ENCODE measurements at places on chromosomes 11 and 22.

- DNase-seq, result no peak
Observed at GRCh38 chr22:46447906-46448305, 89.5 kb downstream of the CELSR1 start.

DNA sequence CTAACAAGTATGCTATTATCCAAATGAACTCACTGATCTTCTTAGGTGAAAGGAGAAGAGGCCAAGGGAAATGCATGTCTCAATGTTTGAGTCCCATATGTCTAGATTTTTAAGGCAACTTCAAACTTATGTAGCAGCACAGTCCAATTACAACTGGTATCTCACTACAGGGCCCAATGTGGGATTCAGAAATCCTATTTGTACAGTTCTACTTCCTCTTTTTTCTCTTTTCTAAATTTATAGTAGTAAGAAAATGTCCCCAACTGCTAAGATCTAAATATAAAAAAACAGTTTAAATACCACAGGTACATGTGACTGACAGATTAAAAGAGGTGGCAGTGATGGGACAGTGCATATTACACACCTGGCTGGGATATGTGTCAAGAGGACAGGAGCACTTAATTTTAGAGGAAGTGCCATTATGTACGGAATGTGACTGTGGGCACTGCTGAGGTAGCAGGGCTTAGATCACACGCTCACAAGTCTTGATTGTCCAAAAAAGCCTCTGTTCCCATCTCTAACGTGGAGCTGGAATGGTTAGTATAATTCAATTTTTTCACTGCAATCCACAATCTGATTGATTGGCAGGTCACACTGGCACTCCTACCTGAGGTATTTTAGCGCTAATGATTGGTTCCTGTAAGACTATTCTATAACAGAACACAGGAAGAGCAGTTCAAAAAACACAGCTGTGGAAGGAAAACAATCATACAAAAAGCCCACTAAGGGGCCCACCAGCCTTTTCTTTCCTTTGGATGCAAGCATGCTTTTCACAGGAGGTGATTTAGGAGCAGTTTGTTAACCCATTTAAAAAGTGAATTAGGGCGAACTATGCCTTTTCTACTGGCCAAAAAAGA lies 34.6 kb downstream of the APOL5 start:
- no peak for DNase-seq

- DNase-seq, result no peak
Observed at GRCh38 chr11:63939397-63939891, 642 bp downstream of the NAA40 start.

DNA sequence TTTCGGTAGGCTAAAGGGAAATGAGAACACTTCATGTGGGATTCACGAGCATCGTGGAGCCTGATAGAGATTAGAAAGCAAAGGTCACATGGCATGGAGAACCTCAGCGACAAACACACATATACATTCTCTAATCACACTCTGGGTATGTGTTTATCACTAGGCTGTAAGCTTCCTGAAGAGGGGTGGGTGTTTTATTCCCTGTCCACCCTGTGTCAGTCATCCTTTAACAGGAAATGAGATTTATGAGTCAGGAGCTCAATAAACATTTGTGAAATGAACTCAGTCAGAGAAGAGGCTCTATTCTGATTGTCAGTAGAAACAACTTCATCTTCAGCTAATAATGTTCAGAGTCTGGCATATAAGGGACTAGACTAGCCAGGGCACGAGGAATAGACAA lies 71.7 kb upstream of the EIF3M start:
- no peak for DNase-seq

- no peak for DNase-seq
Observed at GRCh38 chr11:80168796-80169195, 728.0 kb upstream of the TENM4 start.

- DNase-seq, result no peak
Observed at GRCh38 chr22:37376643-37377042, 50.6 kb downstream of the ELFN2 start.

DNA sequence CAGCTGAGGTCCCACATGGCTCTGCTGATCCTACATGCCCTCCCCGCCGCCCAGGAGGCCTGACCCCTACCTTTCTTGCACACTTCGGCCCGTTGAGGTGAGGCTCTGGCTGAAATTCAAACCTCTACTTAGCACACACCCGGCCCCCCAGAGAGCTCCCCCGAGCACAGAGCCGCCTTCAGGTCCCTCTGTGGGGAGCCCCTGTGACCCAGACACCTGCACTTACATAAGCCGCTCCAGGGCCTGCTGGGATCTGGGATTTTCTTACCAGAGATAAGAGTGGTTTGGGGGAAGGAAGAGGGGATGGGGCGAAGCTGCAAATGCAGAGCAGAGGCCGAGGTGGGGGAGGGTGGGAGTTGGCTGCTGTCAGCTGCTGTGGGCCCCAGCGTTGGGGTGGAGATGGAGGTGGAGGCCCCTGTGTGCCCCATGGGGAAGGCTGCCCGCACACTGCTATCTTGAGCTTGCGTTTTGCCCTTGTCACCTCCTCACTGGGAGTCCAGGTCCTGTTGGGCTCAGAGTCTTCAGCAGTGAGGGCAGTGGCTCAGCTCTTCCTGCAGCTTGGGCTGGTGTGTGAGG lies 30.6 kb downstream of the CAPN1 start:
- no peak for DNase-seq

DNA sequence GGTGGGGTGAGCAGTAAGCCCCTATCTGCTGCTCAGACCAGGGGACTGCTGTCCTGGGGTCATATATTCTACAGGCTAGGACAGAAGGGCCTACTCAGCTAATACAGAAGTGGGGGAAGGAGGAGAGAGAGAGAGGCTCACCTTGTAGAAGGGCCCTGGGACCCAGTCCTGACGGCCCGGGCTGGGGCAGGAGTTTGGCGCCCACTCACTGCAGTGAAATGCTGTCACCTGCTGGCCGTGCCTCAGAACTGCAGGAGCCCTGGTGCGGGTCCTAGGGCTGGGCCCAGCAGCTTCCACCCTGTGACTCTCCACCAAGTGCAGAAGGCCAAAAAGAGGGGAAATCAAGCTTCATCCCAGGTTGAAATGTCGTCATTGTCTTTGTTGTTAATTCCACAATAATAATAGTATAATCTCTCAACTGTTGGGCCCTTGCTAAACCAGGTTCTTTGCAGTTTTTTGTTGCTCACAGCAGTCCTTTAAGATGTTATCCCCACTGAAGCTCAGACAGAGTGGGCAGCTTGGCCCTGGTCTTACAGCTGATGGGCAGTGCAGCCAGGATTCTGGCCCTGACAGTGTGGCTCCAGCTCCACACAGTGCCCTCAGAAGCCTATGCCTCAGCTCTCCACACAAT lies 29.6 kb downstream of the TRIM29 start:
- peak; percentile 12 for DNase-seq

- no peak for DNase-seq
Observed at GRCh38 chr11:81839976-81840375, 893.7 kb downstream of the FAM181B start.

DNA sequence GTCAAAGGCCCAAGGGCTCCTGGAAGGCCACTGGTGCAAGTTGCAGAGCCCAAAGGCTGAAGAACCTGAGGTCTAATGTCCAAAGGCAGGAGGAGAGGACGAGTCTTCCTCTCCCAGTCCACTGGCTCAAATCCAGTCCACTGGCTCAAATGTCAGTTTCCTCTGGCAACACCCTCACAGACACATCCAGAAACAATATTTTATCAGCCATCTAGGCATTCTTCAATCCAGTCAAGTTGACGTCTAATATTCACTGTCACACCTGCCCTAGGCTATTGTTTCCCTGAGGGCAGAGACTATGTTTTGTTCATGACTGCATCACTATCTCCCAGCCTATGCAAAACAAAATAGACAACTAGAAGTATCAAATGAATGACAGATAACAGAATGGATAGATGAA lies 148.1 kb downstream of the SPON1 start:
- DNase-seq, result no peak

DNA sequence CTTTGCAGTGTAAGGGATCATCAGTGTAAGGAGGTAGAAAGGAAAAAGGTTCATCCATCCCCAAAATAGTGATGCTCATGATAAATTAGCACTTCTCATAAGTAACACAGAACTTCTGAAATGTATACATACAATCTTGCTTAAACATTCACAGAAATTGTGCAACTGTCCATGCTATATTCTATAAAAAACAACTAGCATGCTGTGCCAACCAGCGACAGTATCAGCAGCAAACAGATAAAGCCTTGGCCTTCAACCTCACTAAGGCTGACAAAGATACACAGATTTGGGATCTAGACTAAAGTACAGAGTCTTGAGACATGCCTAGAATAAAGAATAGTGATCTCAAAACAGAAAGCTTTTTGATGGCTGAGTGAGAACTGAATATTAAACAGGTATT lies 74.1 kb upstream of the CHRM4 start:
- no peak for DNase-seq

- DNase-seq, result no peak
Observed at GRCh38 chr11:33375688-33376311, 118.6 kb downstream of the HIPK3 start.

DNA sequence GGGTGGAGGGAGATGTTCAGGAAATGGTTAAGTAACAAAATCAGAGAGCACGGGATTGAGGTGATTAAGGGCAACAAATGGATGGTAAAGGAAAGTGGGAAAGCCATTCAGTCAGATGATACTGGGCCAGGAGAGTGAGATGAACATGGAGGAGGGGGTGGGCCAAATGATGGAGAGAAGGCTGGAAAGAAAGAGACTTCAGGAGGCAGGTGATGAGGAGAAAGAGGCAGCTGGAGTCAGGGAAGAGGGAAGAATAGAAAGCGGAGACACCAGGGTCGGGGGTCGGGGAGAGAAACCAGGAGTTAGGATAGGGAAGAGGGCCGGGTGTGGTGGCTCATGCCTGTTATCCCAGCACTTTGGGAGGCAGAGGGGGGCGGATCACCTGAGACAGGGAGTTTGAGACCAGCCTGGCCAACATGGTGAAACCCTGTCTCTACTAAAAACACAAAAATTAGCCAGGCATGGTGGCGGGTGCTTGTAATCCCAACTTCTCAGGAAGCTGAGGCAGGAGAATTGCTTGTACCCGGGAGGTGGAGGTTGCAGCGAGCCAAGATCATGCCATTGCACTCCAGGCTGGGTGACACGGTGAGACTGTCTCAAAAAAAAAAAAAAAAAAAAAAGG lies 4.7 kb upstream of the KDM2A start:
- no peak for DNase-seq

GRCh38 chr22:40911772-40912171 lies 39.4 kb upstream of the RBX1 start:
- DNase-seq, result no peak

GRCh38 chr11:132245403-132246385 lies 875.3 kb downstream of the NTM start:
- DNase-seq, result no peak

DNA sequence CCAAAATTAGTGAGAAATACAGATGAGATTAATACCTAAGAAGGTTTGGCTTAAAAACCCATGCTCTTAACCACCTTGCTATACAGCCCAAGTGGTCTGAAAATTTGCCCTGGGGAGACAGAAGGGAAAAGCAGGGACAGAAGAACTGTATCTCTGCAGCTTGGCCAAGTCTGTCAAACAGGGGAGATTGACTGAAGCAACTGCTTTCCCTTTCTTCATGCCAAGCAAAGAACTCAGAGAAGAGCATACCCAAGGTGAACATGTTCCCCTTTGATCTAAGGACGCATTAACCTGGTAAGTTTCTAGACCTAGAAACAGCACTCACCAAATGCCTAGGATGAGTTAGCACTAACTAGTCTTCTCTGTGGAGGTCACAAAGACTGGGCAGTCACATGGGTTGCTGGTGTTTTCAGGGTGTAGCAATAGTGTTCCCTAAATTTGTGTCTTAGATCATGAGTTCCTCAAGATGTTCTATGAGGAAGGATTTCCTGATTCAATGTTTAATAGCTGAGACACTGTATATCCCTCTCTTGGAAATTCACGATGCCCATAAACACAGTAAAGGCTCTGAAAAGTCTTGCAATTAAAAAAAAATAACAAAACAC lies 75.6 kb upstream of the GRAMD1B start:
- DNase-seq, result no peak

DNA sequence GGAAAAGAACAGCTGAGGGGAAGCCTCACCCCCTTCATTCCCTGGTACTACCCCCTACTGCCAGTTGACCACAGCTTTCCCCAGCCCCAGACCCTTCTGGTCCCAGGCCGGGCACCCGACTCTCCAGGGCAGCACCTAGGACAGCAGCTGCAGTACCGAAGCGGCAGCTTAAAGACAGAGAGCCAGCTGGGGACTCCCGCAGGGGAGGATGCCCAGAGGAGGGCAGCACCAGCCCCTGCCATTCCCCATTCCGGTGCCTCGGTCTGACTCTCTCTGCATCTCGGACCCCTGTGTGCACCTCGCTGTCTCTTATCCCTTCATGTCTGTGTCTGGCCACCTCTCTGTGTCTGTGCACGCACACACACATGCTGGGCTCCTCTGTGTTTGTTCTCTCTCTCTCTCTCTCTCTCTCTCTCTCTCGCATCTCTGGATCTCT lies 9.4 kb downstream of the IGSF9B start:
- DNase-seq, result no peak

GRCh38 chr11:115104851-115105453 lies 399.3 kb downstream of the CADM1 start:
- no peak for DNase-seq
